ENCODE measurements at places on chromosomes 4 and X. TPM values are rescaled to one million over a fixed set of nuclear protein-coding genes. Genes with fewer than 3 reads are reported as not detected.
A peak's percentile ranks its signal among the peaks of the same experiment; 100 is the strongest.

GRCh38 chr4:171067422-171067821 is 745.8 kb upstream of the GALNTL6 start:
- no peak for DNase-seq

- no peak for DNase-seq
Observed at GRCh38 chrX:69031971-69032391, 133.3 kb downstream of the PJA1 start.

DNA sequence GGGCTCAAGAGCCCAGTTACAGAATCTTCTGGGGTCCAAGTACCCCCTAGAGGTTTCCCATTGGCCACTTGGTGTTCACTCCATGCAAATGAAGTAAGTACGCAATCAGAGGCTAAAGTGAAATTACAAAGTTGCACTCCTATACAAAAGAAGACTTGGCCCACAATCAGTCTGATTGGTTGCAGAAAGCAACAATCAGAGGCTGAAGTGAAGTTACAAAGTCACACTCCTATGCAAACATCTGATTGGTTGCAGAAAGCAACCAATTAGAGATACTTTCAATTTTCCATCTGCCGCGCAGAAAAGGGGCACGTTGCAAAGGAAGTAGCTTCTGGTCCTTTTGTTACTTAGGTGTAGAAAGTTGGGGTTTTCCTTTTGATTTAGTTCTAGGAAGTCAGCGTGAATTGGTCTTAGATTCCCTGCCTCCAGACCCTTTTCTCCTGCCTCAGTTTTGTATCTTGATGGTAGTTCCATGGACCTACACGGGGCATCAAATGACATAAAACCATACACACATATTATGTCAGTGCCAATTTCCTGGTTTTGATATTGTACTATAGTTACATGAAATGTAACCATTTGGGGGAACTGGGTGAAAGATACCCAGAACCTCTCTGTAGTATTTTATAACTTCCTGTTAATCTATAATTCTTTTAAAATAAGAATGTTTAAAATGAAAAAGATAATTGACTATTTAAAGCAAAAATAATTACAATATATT is 12.4 kb upstream of the PIN4 start:
- no peak for DNase-seq

DNA sequence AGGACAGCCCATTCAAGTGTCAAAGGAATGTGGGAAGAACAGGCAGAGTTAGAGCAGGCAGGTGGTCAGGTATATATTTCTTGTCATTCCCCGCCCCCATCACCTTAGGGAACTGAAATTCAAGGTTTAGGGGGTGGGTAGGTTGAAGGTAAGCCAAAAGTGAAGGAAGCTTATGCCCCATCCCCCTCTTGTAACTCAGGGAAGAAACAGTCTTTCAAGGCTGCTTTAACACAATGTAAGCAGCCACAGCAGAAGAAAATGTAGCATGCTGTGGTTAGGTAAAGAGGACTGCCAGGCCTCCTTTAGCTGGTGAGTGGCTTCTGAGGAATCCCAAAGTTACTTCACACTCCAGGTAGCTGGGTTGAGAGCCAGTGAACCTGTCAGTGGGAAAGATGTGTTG is 122.3 kb downstream of the RS1 start:
- DNase-seq, result no peak

GRCh38 chr4:138680989-138681604 is 334.5 kb upstream of the NOCT start:
- DNase-seq, result peak; percentile 11

DNA sequence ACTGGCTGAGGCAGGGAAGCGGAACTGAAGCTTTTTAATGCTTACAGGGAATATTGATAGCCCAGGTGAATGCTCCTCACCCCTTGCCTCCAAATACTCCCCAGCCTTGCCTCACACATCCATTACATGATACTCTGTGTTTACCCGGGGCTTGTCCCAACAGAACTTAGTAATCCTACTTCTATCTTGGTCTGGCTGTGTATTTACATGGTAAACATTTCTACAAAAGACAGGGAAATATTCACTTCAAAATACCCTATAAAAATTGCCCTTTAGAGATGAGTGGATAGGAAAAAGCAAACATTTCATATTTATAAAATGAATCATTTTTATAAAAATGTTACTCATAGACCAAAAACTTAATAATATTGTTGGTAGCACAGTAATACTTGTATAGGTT is 120.1 kb downstream of the NHS start:
- DNase-seq, result no peak

DNA sequence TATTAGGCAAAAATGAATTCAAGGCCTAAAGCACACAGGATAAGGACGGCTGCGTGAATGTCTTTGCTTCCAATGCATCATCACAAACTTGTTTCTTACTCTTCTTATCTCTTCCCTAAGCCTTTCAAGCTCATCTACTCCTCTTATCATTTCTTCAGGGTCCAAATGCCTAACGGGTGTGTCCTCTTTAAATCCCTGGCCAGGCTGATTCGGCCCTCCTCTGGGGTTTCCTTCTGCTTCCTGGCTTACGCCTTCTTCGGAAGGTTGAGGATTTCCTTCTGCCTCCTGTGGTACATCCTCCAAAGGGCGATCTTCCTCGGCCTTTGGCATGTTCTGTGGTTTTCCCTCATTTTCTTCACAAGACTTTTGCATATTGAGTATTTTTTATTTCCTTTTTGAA is 1.3 kb downstream of the TCEAL8 start:
- no peak for DNase-seq

GRCh38 chr4:140255467-140255866 is 101.5 kb upstream of the MAML3 start:
- DNase-seq, result no peak

DNA sequence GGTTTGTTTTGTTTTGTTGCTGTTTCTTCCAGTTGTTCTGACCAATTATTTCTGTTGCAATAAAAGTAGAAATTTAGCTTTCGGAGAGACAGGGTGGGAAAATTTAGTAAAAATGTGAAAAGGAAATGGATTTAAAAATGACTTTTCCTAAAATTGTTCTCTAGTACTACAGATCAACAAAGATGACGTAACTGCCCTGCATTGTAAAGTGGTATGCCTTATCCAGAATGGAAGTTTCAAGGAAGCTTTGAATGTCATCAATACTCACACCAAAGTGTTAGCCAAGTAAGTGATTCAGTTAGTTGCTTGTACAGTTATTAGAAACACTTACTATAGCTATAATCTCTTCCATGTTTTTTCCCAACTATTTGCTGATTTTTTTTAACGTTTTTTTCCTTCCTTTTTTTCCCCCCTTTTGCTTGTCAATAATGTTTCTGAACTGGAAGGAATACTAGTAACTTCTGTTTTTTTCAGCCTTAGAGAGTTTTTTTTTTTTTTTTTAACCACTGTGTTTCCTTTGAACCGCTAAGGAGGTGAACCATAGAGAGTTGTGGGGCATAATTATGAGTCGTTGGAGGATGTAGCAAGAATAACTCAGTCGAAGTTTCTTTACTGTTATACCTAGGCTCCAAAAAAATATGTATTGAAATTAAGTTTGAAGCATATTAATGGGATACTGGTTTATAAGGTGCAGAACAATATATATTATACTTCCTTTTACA is 2.2 kb downstream of the SRP72 start:
- no peak for DNase-seq

- DNase-seq, result no peak
Observed at GRCh38 chr4:133641191-133641590, 492.1 kb downstream of the PCDH10 start.

DNA sequence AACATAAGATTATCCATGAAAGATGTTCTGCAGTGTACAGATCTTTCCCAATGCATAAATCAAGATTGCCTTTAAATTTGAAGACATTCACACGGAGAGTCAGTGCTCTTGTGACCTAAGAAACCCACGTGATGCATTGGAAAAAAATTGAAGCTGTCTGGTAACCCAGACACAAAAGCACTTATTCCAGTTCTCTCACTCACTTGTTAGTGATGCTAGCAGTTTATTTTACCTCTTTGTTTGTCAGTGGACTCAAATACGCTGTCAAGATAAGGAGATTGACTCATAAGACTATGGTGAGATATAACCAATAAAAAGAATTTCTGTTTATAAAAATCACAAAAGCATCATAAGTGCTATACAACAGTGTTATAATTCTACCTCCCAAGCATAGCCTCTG is 245.8 kb upstream of the SMIM31 start:
- DNase-seq, result no peak

- DNase-seq, result no peak
Observed at GRCh38 chr4:18593297-18594002, 571.9 kb upstream of the LCORL start.

DNA sequence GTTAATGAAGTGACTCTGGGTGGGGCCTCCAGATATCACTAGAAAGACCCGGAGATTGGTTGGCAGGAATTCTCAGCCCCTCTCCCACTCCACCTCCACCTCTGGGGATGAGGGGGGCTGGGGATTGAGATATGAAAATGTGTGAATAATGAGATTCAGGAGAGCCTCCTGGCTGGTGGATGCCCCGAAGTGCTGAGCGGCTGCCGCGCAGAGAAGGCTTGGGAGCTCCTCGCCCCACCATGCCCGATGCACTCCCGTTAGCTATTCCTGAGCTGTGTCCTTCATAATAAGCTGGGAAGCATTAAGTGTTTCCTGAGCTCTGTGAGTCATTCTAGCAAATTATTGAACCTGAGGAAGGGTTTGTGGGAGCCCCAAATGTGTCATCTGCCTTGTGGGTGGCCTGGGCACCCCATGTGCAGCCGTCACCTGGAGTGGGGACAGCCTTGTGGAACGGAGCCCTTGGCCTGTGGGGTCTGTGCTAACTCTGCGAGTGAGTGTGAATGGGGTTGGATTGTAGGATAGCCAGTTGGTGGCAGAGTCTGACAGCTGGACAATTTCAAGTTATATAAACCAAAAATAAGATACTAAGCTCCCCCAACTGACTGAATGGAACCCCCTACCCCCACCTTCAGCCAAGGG is 4.4 kb upstream of the MAEA start:
- DNase-seq, result no peak

DNA sequence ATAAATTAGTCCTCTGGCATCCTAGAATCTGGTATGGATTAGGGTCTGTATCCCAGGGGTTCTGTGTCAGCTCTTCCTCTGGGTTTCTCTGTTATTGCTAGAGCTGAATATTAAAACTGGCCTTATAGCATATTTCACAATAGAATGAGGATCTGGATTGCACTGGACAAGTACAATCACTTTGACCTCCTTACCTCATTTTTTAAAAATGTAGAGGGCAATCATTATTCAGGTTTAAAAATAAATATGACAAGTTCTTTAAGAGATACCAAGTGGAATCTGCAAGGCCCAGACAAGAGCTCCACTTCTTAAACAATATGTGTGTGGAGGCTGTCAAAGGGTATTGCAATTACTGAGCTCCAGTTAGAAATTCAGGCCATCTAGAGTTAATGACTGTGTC is 1.4 kb downstream of the PALLD start:
- no peak for DNase-seq

DNA sequence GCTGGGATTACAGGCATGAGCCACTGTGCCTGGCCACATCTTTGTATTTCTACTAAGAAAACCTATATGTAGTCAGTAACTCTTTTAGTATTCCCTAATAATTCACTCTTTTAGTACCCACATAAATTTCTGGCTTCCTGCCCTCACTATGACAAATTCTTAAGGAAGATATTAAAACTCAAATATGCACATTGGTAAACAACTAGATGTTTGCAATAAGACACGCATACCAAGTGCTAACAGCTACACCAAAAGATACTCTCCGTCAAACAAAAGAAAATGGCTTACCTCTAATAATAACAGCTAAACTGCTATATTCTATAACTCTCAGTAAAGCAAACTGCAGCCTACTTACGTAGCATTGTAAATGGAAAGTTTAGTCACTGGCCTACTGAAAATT is 6.3 kb downstream of the UBA6 start:
- DNase-seq, result no peak

DNA sequence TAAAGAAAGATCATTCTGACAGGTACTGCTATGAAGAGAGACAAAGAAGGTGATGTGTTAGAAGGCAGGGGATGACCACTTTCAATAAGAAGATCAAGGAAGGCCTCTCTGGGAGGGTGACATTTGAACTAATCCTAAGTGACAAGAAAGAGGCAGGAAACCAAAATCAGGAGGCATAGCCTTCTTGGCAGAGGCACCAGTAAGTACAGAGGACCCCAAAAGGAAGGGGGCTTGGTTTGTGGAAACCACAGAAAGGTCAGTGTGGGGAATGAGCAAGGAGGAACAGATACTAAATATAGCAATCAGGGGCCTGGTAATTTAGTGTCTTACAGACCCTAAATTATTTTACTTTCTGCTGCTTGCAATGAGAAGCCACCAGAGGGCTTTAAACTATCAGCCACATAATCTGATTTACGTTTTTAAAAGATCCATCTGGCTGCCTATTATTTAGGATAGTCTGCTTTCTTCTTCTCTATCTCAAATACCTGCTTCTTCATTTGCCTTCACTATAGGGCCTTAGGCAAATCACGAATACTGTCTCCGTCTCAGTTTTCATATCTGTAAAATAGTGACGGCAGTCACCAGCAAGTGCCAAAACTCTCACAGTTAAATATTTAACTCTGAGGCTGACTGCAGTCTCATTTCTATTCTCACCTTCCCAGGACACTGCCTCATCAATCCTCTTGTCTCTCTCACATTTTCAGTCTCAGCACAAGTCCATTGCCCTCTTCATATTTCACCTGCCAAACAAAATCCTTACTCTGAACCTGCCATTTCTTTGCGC is 16.7 kb downstream of the NR3C2 start:
- no peak for DNase-seq

DNA sequence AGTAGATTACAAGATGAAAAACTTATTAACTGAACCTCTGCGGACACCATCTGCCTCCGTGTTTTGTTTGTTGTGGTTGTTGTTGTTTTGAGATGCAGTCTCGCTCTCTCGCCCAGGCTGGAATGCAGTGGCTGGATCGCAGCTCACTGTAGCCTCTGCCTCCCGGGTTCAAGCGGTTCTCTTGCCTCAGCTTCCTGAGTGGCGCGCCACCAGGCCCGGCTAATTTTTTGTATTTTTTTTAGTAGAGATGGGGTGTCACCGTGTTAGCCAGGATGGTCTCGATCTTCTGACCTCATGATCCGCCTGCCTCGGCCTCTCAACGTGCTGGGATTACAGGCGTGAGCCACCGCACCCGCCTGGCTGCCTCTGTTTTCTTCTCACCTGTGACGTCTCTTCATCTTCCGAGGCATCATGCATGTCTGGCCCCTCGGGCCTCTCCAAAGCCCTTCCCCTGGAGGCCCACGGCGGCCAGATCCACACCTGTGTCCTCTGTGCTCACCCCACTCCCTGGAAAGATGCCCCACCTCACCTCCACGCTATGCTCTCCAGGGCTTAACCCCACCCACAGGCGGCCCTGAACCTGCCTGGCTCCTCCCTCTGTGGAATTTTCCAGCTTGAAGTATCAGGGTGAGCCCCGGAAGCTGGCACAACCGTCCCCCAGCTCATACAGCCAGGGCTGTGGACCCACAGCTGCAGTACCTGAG is 77.0 kb upstream of the MXD4 start:
- no peak for DNase-seq

The FGA gene
- total RNA-seq, result not detected

The RIPPLY1 gene
- not detected for total RNA-seq

The UGT2B15 gene
- total RNA-seq, result not detected

The MRFAP1L1 gene
- total RNA-seq, result 63.5 TPM

The SPANXA1 gene
- total RNA-seq, result not detected

The KCNIP4 gene
- total RNA-seq, result not detected

All from esophagus squamous epithelium (tissue), 5 donors.